ENCODE measurements at places on chromosomes 1 and 21.

- no peak for DNase-seq
Measured at GRCh38 chr1:154750681-154751665, 119.1 kb downstream of the KCNN3 start.

DNA sequence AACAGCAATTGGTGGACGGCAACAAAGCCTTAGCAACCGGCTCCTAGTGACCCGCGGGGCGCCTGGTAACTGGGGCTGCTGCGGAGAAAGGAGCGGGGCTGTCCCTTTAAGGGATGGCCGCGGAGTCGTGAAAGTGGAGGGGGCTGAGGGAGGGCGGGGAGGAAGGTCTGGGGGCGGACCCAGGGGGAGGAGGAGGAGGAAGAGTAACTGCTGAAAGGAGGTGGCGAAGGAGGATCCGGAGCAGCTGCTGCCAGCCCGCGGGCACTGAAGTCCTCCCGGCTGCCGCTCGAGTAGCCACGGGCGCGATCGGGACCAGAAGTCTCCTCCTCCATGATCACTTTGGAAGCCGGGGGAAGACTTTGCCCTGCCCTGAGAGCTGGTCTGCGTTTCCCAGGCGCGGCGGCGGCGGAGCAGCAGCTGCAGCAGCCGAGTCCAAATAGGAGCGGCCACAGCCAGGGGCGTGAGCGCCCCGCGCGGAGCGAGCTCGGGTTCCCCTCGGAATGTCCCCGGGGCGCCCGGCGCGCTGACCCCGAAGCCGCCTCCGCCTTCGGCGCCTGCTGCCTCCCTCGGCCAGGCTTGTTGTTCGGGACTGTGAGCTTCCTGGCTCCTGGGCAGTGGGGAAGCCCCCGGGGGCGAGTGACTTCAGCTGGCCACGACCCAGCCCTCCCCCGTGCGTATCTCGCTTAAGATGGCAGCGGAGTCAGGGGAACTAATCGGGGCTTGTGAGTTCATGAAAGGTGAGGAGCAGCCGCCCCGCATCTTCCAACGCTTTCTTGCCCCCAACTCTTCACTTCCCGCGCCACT lies at the start of gene CDC14A:
CDC14A (plus strand) TSS at position 240 of the 804 bp plus-strand sequence; CDS start at position 689, 449 bp downstream.
- peak; percentile 95 for DNase-seq

DNA sequence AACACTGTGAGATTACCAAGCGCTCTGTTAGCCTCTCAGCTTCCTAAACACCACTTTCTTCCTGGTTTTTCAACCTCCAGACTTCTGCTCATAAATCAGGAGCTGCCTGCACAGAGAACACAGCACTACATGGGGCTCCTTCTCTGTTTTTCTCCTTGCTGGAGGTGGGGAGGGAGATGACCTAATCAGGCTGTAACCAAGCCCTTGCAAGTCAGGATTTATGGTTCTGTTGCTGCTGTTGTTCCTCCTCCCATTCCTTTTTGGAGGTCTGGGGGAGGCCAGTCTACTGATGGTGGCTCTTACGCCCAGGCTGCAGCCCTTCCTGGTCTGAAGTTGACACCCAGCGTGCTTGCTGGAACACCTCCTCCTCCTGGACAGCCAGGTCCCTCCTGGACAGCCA lies 80.9 kb upstream of the AJAP1 start:
- DNase-seq, result no peak

GRCh38 chr1:52364235-52364839 lies 1.7 kb downstream of the CC2D1B start:
- no peak for DNase-seq

GRCh38 chr1:56056438-56057287 lies 522.7 kb downstream of the PLPP3 start:
- no peak for DNase-seq

DNA sequence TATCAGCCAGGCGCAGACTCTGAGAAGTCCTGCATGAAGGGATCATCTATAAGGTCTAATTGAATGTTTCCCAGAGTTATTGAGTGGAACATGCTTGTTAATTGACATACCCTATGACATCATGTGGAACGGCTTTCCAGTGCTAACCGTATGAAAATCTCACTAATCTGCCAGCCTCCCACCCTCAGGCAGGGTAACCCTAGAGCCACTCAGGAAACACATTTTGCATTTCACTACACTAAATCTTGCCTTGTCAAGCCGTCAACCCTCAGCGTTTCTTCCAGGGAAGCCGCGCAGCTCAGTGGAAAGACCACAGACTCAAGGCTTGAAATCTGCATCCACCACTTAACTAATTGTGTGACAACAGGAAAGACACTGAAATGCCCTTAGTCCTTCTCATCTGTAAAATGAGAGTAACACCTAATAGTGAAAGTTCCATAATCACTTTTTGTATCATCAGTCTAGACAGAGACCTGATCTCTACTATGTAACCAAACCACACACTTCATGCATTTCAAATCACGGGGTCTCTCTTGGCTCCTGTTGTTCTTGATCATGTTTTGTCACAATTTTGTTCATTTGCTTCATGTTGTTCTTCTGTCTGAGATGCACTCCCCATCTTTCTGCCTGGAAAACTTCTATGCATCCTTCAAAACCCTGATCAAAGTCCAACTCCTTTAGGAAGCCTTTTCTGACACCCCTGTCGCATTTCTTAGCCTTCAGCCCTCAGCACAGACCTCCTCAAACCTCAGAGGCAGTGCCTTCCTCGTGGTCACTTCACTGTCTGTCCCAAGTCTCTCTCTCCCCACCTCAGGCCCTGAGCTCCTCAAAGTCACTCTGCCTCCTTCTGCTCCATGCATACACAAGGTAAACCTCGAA lies 246.5 kb downstream of the TOMM20 start:
- DNase-seq, result no peak

- DNase-seq, result no peak
Measured at GRCh38 chr1:225812488-225813213, 2.7 kb downstream of the EPHX1 start.

- no peak for DNase-seq
Measured at GRCh38 chr1:236155399-236155767, 13.0 kb downstream of the GPR137B start.

GRCh38 chr1:180271272-180272255 lies 41.5 kb downstream of the LHX4 start:
- DNase-seq, result no peak

All from iPS DF 19.7 (cell line).